ENCODE measurements at places on chromosomes 7 and 10. TPM values are rescaled to one million over a fixed set of nuclear protein-coding genes. Genes with fewer than 3 reads are reported as not detected.

DNA sequence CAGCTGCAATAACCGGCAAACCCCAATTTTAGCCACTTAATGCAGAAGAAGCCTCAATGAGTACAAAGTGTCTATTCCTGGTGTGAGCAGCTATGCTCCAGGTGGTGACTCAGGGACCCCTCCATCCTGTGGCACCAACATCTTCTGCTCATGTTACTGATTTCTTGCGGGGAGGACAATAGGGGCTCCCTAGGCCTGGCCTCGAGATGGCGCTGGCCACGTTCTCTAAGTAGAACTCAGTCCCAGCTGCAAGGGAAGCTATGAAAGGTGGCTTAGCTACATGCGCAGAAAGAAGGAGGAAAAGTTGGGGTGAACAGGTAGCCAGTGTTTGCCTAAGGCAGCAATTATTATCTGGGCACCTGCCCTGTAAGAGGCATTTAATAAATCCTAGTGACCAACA, 6.6 kb downstream of the GJD4 start:
- DNase-seq, result no peak

- no peak for DNase-seq
Observed at GRCh38 chr10:125925262-125925834, 29.0 kb downstream of the FANK1 start.

- no peak for DNase-seq
Observed at GRCh38 chr7:46205478-46205877, 284.4 kb upstream of the IGFBP3 start.

Gene HKDC1
- not detected for total RNA-seq

- no peak for DNase-seq
Observed at GRCh38 chr10:106107706-106108105, 1056.8 kb downstream of the SORCS1 start.

DNA sequence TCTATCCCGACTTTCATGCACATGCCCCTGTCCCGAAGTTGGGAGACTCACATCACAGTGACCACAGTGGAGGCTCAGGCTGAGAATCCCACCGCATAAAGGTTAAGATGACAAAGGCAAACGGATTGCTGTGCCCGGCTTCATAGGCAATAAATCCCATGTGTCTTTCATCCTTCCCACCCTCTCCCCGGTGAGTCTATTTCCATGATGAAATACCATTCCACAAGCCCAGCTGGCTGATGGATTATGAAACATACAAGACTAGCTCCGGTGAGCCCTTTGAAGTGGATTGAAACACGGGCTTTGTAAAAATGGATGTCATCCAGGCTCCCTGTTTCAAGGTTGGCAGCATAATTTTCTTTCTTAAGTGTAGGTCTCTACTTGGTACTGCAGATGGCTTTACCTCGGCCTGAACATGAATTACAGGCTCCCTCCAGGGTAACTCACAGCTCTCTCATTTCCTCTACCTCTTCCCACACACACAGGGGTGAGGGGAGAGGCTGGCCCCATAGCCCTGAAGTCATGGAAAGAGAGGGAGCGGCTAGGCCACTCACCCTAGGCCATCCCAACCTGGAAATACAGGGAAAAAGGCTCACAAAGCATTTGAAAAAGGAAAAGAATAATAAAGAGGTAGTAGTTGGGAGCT, 92.0 kb upstream of the CALN1 start:
- DNase-seq, result no peak

- no peak for DNase-seq
Observed at GRCh38 chr7:8921807-8922206, 488.4 kb downstream of the NXPH1 start.

DNA sequence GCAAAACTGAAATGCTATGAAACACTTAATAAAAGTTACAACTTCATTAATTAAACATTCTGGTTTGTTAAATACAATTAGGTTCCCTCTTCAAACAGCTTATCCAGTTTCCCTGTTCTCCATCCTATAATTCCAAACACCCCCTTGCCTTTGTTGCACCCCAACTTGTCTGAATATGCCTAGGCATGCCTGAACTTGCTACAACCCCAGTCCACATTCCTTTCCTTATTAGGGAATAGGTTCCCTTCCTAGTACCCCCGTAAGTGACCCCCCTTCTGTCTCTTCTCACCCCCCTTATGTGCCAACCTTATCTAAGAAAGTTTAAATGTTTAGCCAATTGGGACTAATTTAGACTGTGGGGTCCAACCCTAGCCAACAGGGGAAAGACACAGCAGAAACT, 295.7 kb upstream of the GALNT17 start:
- DNase-seq, result no peak

DNA sequence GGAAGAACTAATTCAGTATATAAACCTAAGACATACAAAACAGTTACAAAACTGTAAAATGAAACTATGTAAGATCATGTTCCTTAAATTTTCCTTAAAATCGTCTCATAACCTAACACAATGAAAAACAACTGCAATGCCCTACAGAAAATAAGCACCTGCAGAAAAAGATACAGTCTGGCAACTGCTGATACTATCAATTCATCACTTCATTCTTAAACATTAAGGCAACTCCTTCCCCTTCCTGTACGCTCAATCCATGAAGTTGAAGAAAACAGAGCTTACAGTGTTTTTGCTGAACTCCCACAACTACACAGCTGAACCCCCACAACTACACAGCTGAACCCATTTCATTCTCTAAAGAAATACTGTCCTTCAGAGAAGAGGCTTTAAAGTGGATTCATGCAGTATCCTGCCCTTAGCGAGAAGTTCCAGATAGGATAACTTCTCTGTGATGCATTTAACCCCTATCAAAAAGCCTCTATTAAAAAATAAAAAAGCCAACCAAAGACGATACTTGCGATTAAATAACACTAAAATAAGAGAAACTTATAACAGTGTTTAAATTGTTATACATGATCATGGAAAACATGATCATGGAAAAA, 50.0 kb downstream of the JMJD1C start:
- DNase-seq, result no peak

Gene SPAM1
- not detected for total RNA-seq

- no peak for DNase-seq
Observed at GRCh38 chr10:50936335-50936734, 50.9 kb upstream of the A1CF start.

DNA sequence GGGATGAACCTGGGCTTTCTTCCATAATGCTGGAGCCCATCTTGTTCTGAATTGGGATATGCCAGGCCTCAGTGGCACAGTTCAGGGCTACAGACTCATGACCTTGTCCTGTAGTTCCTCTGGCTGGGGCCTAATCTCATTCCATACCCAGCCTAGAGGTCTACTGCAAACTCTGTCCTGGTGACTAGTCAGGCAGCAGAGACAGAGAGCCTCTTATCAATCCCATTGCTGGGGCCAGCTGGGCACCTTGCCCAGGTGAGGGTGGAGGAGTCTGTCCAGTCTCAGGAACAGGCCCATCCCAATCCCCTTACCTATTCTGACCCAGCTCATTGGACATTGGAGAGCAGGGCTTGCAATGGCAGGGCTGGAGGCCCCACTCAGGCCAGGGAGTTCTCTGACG, 28.0 kb upstream of the COMTD1 start:
- DNase-seq, result no peak

DNA sequence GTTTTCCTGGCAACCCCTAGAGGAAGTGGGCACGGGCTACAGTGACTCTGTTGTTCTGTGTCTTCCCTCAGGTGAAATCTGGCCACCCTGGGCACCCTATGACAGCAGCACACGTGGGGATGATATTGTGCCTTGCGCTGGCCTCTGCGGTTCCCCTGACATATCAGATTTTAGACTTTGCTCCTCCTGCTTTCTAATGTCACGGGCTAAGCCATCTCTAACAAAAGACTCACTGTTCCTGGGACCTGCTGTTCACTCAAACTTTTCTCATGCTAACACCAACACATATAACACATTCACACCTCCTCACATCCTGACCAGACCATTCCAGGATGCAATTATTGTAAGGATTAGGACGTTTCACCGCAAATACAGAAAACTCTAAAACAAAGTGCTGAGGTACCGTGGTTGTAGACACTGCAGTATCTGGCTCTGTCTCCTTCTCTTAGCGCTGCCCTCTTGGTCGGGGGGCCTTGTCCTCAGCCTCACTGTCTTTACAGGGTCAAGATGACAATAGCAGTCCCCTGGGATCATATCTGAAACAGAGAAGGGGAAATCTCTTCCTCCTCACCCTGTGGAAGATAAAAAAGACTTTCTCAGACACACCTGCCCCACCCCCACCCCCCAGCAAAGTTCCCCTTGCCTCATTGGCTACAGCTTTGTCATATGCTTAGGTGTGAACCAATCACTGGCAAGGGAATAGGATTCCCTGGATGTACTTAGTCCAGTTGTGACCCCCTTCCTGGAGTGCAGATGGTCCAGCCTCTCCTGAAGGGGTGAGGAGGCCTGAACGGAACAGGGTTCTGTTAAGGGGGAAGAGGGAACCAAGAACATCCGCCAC, 14.1 kb downstream of the CHN2 start:
- DNase-seq, result no peak

DNA sequence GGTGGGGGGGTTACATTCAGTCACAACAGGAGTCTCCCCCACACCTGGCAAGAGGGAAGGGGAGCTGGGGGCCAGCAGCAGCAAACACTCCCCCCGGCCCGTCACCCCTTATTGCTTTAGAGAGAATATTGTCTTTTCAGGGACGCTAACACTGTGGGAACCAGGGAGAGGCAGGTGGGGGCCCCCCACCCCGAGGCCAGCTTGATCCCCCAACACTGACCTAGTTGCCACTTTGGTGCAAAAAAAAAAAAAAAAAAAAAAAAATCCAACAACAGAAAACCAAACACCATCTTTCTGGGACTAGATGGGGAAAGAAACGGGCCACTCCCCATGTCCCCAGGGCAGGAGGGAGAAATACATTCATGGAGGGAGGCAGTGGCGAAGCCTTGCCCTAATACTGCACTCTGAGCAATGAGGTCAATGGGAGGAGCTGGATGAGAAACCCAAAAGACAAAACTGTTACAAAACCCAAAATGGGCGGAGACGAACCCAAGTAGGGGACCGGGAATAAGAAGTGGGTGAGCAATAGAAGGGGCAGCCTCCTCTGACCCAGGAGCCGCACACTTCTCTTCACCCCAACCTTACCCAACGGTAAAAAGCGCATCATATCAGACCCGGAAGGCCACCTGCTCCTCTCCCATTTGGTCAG, 6.5 kb downstream of the GNB2 start:
- no peak for DNase-seq

Gene SPDYE16
- total RNA-seq, result not detected

DNA sequence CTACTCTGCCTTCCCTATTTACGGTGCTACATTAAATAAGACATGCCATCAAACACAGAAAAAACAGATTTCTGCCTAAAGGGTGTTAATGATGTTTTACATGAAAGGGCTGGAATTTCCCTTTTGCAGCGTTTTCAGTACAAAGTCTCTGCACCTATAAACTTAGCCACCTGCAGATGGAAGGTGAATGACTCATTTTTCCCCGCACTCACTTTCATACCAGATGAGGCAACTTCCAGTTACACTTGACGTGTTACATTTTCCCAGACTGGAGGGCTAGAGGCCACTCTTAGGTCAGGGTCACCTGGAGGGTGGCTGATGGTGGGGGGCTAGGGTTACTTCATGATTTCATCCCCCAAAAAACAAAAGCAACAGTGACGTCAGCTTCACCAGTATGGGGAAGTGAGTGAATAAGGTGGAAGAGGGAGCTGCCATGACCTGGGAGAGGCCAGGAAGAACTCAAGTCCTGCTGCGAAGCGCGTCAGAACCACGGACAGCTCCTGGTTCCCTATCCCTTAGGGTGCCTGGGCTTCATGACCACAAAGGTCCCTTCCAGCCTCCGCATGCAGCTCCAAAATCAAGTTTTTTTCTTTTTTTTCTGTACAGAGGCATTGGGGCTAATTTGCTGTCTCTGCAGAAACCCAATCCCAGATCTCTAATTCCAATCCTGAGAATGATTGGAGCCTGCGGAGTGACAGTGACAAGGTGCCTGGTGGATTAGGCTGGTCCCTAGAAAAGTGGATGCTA, 94.0 kb downstream of the ADARB2 start:
- DNase-seq, result no peak

DNA sequence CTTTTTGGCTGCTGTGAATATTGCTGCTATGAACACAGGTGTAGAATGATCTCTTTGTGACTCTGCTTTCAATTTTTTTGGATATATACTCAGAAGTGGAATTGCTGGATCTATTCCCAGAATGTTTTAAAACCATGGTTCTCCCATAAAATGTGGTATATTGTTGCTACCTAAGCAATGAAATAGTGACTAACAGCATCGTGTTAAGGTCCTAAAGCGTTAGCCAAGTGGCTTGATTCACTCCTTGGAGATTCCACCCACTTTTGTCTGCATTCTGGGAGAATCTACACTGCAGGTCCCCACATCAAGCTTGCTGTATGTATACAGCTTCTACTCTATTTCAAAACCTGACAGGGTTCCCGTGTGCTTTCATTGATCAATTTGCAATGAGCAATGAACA, 105.6 kb downstream of the CDK6 start:
- DNase-seq, result no peak

DNA sequence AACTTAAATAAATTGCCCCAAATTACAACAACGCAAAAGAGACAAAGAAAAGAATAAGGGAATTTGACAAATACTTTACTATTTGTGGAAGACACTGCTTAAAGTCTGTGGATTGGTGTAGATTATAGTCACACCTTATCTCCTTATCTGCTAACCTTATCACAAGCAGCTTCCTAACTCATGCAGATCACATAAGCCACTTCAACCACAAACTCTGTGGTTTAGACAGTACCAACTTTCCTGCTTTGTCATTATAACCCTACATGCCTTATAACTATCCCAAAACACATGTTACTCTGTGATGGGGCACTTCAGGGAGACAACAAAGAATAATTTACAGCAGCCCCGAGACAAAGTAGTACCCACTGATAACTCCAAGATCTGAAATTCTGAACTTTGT, 41.5 kb upstream of the PPP3CB start:
- no peak for DNase-seq

- no peak for DNase-seq
Observed at GRCh38 chr10:7587865-7588188, 78.9 kb downstream of the ITIH5 start.

- no peak for DNase-seq
Observed at GRCh38 chr7:28155019-28155660, 25.5 kb downstream of the JAZF1 start.

GRCh38 chr7:127667017-127667670, 15.2 kb downstream of the SND1 start:
- DNase-seq, result no peak

DNA sequence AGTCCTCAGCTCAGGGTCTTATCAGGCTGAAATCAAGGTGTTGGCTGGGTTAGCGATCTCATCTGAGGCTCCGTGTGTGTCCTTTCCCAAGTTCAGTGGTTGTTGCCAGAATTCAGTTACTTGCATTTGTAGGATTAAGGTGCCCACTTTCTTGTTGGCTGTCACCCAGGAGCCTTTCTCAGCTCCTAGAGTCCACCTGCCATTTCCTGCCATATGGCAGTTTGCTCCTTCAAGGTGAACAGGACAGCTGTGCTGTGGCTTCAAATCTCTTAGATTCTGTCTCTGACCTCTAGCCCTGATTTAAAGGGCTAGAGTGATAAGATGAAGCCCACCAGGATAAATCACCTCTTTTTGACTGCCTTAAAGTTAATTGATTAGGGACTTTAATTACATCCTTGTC, 1.0 kb upstream of the HIF1AN start:
- no peak for DNase-seq

- DNase-seq, result no peak
Observed at GRCh38 chr7:93284908-93285307, 52.7 kb downstream of the VPS50 start.

Measured in Right ventricle myocardium superior (tissue), 1 donor.